ENCODE measurements at places on chromosomes 5 and 9.

- no peak for DNase-seq
These were observed 179.3 kb upstream of the MVB12B start for GRCh38 chr9:126147186-126147935.

DNA sequence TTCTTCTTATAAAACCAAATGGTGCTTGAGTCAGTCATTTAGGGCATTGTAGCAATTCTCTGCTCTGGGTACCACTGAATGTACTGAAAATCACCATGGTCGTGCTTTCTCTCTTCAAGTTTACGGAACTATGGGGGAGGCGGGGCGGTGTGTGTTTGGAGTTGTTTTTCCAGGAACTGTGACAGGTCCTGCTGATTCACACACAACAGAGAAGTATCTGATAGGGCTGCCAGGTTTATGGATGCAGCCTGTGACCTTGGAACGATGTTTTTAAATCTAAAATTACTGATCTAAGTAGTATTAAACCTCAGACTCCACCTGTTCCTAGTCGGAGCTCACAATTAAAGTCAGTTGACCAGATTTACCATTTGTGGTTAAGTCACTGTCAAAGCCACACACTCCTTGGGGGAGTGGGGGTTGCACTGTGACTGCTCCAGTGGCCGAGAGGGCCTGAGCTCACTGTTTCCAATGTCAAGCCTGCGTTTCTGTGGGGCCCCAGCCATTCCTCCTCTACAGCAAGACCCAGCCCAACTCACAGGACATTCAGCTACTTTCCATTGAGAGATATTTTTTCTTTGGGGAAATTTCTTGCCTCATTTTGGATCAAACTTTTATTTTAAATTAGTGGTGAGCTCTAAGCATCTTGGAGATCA is 44.4 kb downstream of the GADD45G start:
- DNase-seq, result no peak

- DNase-seq, result no peak
These were observed 475.1 kb downstream of the TMEM232 start for GRCh38 chr5:110251366-110251765.

DNA sequence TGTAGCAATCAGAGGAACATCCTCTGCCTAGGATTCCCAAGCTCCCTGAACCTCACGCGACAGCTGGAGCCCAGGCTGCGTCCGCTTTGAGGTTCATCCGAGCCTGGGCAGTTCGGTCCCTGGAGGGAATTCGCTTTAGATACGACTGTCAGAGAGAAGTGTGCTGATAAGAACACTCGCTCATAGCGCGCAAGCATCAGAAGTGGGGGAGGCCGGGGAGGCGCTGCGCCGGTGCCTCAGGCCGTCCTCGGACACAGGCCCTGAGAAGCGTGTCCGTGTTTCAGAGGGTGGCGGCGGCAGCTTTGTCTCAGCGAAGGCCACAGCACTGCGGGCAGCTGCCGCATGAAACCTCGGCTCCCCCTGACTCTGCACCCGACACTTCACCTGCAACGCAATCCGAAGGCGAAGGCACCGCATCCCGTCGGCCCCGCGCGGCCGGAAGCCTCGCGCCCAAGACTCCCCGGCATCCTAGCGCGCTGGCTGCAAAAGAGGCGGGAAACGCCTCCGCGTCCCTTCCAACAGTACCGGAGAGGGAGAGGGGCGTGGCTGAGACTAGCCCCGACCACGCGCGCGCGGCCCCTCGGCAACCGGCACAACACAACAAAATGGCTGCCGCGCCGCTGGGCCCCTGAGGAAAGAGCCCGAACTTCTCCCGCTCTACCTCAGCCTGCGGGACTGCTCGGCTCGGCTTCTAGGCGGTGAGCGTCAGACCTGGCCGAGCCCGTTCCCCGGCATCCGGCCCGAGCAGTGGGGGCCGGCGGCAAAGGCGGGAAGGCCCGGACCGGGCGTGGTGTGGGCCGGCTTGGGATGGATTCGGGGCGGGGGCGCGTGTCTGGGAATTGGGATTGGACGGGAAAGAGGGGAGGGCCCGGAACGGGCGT is at the start of gene CNTRL:
CNTRL (plus strand) TSS at position 586 of the 881 bp plus-strand sequence. CDS start 13,372 bp downstream, outside the sequence.
- peak; percentile 95 for DNase-seq

- DNase-seq, result no peak
These were observed 76.2 kb downstream of the NNT start for GRCh38 chr5:43679214-43679613.

DNA sequence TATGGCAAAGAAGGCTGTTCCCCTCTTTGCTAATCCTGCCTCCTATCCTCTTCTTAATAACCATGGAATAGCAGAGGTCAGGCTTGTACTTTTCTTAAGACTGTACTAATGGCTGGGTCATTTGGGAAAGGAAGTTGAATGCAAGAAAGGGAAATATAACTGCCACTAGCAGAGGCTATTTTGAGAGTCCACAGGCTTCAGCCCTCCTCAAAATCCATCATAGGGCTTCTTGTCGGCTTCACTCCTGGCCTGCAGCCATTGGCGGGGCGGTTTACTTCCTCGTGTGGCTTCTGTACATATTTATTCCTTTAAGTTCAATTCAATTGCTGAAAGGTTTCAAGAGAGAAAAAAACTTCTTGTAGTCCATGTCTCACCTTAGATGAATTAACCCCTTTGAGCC is 2.8 kb upstream of the PARP8 start:
- no peak for DNase-seq
